ENCODE measurements at places on chromosomes 6 and 20.

DNA sequence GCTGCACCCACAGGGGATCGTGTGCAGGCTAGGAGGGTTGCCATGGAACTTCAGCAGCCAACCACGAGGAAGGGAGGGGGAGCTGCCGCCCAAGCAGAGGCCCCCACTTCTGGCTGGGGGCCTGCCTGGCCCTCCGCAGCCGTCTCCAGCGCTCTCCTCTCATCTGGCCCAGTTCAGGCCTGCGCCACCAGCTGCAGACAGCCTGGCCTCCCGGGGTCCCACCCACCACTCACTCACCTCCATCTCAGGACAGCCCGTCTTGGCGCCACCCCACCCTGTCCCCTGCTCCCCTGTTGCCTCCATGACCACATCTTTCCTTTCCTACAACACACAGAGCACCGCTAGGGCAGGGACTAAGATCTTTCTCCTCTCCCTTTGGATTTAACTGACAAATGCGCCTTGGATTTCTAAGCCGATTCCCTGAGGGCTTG lies 98.7 kb downstream of the ANKRD60 start:
- peaks cover 13% of the 10 kb centered on the region for H3K4me1 ChIP-seq
- H3K36me3 ChIP-seq, result no peaks in the 10 kb centered on the region
- H3K27ac ChIP-seq, result no peak overlapping the region
- no peak overlapping the region for H3K4me3 ChIP-seq

DNA sequence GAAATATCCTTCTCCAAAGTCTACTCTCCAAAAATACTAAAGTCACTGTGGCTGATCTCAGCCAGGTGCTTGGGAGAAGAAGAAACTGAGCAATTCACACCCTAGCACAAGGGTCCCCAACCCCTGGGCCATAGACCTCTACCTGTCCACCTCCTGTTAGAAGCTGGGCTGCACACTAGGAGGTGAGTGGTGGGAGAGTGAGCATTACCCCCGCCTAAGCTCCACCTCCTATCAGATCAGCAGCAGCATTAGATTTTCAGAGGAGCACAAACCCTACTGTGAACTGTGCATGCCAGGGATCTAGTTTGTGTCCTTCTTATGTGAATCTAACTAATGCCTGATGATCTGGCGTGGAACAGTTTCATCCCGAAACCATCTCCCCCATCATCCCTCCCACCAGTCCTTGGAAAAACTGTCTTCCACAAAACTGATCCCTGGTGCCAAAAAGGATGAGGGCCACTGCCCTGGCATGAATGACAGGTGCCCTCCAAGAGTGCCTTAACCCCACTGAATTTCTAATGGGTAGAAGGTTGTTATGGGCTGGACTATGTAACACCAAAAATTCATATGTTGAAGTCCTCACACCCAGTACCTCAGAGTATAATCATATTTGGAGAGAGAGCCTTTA lies 109.2 kb upstream of the CDYL start:
- H3K36me3 ChIP-seq, result no peaks in the 10 kb centered on the region
- no peak overlapping the region for H3K27ac ChIP-seq
- H3K4me1 ChIP-seq, result peaks cover 5% of the 10 kb centered on the region

DNA sequence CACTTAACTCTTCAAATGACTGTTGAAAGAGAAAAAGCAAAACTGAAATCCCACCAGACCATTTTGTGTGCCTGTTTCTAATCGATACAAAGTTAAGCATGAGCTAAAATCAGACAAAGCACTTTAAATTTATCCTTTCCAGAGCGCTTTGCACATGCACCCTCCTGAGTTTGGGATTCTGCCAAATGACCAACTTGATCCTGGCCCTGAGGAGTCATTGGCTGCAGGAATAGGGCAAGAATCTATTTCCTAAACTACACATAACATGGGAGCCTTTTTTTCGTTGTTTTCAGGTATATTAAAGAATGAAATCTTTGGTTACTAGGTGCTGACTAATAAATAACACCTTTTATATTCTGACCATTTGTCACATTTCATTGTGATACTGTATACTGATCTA lies 23.8 kb upstream of the MTHFD1L start:
- H3K27ac ChIP-seq, result no peak overlapping the region
- H3K27me3 ChIP-seq, result no peaks in the 10 kb centered on the region
- H3K4me3 ChIP-seq, result no peak overlapping the region
- no peaks in the 10 kb centered on the region for H3K4me1 ChIP-seq

GRCh38 chr6:79755967-79756366 lies 124.8 kb downstream of the SH3BGRL2 start:
- no peak overlapping the region for H3K27ac ChIP-seq
- no peak overlapping the region for H3K4me3 ChIP-seq
- no peak for DNase-seq
- H3K4me1 ChIP-seq, result no peaks in the 10 kb centered on the region
